ENCODE measurements at places on chromosomes 11 and 22.

DNA sequence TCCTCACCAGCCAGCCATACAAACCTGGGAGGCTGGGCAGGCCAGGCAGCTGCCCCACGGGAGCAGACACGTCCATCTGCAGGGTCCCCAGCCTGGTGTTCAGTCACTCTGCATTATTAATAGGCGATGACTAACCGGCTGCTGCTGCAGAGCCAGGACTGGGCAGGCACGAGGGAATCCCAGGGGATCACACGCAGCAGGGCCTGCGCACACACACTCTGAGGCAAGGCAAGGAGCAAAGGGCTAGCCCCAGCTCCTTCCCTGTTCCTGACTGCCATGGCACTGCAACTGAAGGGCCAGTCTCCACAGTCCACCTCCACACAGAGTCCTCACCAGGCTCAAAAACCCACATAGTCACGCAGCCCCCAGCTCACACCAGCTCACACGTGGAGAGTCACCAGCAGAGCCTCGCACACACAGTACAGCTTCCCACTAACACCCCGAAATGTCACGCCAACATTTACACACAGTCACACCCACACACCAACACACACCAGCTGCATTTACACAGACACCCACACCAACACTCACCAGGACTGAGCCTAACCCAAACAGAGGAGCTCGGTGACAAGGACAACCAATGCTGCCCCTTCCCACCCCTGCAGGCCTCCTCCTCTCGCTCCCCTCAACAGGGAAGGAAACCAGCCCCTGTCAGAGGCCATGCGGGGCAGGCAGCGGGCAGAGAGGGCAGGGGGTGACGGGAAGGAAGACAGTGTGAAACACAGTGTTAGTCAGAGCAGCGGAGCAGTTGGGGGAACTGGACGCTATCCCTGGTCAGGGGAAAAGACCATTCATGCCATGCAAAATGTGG is 47.3 kb downstream of the NRXN2 start:
- DNase-seq: no peak

GRCh38 chr11:34425867-34426266 is 12.9 kb upstream of the CAT start:
- no peak for DNase-seq

GRCh38 chr11:66186470-66186869 is 82.0 kb upstream of the RAB1B start:
- DNase-seq: no peak

GRCh38 chr22:48806227-48806781 is 1021.4 kb downstream of the BRD1 start:
- DNase-seq: no peak

DNA sequence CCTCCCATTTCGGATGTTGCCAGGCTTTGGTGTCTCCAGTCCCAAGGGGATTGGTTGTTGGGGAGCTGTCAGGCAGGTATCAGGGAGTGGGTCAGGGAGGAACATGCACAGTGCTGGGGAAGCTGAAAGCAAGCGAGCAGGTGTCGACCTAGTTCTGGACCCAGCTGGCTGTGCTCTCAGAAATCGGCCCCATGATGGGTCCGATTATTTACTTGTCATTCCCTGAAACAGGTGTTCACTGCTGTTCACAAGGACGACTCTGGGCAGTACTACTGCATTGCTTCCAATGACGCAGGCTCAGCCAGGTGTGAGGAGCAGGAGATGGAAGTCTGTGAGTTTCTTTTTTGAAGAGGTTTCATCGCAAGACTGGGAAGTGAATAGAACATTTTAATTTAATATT is 76.8 kb downstream of the JAM3 start:
- DNase-seq: no peak

- DNase-seq: no peak
These were observed 4.2 kb downstream of the UNC93B1 start for GRCh38 chr11:67999704-68000103.

GRCh38 chr22:42356533-42356932 is 75.7 kb downstream of the NFAM1 start:
- DNase-seq: no peak

DNA sequence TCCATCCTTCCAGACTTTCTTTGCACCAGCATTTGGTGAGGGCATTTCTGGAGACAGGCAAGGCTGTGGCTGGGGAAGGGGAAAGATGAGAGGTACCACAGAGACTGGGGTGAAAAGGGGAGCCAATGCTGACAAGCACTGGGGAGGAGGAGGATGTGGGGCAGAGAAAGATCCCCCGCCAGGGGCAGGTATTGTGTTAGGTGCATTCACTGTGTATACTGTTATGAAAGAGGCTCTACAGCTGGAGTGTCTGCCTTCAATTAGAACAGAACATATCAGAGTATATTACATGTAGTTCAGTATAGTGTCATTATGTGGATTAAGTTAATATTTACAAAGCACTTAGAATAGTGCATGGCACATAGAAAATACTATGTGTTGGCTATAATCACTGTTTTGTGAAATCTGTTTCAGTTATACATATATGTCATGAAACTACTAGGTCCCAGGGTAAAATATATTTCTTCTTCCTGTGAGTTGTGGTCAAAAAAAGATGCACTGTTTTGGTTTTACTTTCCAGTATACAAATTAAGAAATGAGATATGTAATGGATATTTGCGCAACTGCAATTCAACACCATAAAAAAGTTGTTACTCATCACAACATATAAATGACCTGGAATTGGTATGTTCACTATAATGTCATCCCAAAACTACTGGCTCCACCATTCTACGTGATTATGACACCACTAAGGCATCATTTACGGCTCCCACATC is 8.4 kb downstream of the MSANTD2 start:
- no peak for DNase-seq

GRCh38 chr22:34851918-34852662 is 213.9 kb upstream of the ISX start:
- no peak for DNase-seq

DNA sequence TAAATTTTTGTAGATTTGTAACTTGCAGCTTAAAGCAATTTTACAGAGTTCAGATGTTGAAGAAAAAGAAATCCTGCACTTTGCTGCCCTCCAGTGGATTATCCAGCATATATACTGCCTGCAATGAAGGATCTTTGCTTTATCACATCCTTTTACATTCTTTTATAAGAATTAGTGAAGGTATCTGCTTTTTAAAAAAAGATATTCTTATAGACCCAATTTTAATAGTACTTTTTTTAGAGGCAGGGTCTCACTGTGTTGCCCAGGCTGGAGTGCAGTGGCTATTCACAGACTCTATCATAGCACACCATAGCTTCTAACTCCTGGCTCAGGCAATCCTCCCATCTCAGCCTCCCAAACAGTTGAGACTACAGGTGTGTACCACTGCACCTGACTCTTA is 60.7 kb downstream of the TTC17 start:
- peak; percentile 31 for DNase-seq

DNA sequence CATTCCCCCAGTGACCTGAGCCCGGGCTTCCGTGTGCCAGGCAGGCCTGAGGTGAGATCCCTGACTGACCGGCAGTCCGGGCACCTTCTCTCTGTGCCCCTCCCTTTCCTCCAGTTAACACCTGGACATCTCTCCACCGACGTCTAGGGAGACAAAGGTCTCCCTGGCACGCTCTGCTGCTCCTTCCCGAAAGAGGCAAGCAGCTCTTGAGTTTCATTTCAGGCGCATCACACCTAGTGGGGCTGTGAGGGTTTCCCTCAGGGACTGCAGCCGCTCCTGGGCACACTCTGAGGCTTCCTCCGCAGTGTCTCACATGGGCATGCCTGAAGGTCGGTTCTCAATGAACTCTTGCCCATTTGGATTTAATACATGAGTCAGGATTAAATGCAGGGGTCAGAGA is 322.7 kb downstream of the CTTN start:
- no peak for DNase-seq

DNA sequence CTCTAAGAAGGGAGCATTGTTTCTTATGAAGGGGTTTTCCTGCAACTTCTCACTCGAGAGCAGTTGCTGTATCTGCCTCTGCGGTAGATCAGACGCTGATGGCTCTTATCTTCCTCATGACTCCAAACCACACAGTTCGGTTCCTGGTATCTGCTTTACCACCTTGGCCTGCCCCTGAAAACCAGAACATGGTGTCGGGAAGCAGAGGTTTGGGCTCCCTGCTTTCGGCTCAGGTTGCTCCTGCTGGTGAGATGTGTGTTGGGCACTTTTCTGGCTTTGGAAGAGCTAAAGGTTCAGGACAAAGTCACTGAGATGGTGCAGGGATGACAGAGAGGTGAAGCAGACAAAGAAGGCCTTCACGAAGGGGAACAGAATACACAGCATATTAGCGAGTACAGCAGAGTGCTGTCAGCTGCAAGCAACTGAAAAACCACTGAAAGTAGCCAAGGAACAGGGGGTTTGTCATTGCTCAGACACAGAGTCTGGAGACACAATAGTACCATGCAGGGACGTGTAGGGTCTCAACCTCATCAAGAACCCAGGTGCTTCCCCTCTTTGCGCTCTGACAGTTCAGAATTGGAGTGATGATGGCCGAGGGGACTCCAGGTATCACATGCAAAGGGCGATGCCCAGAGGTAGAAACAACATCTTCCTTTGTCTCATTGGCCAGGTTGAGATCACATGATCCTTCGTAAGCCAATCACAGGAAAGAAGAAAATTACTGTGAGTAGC is 11.9 kb upstream of the CSF2RB start:
- DNase-seq: peak; percentile 82

Measured in Jurkat, Clone E6-1 (cell line).